ENCODE measurements at places on chromosomes 2 and 18.

GRCh38 chr2:214481204-214481603, 70.3 kb downstream of the VWC2L start:
- no peak for DNase-seq

DNA sequence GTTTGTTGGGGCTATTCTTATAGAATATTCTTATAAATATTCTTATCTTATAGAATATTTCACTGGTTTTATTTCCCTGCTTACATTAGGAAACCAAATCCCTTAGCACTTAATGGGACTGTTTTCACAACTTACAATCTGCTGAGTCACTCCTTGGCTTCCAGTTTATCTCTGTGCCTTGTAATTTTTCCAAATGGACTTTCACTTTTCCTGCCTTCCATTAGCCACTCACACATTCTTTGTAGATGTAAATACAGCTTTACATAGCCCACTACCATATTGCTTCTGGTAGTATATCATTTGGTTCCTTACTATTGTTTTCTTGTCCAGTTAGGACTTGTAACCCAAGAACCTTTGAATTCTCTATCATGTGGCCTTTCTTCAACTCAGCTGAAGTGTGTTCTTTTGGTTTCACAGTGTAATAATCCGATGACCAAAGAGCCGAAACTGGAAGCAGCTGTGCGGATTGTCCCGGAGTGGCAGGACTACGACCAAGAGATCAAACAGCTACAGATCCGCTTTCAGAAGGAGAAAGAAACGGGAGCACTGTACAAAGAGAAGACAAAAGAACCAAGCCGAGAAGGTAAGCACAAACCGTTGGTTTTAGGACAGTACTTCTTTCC, 96.1 kb downstream of the UGGT1 start:
- DNase-seq, result peak; percentile 16

DNA sequence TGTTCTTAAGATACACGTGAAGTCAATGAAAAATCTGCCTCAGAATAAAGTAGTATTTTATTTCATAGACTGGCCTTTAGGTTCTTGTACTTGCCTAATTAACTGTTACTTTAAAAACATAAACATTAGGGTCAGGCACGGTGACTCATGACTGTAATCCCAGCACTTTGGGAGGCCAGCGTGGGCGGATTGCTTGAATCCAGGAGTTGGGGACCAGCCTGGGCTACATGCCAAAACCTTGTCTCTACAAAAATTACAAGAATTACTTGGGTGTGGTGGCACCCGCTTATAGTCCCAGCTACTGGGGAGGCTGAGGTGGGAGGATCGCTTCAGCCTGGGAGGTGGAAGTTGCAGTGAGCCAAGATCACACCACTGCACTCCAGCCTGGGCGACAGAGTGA, 16.0 kb upstream of the SNORC start:
- DNase-seq, result peak; percentile 66

DNA sequence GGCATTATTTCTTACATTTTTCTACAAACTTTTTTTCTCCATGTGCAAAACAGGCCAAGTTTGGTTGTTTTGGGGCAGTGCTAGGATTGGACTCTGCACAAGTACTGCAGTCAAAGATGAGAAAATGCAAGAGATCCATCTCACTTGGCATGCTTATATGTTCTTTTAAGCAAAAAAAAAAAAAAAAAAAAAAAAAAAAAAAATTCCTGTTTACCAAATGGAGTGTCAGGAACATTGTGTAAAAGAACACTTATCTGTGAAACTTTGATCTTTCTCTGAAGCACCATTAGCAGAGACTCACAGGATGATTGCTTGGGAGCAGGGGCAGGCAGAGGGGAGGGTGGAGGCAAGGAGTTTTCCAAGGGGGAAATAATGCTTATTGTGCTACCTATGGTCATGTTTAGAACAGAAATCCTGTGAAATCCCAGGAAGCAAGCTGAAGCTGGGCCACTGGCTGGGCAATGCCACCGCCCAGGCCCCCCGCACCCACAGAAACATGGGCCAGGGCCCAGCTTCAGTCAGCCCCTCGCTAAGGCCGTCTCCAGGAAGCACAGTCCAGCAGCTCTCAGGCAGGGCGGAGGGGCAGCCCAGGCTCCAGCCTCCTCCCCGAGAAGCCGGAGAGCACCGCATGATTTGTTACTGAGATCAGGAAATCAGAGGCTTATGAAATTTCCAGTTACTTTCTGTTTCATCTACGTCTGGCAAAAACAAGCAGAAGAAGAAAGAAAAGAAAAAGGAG, 229.4 kb downstream of the ZNF516 start:
- DNase-seq, result no peak

DNA sequence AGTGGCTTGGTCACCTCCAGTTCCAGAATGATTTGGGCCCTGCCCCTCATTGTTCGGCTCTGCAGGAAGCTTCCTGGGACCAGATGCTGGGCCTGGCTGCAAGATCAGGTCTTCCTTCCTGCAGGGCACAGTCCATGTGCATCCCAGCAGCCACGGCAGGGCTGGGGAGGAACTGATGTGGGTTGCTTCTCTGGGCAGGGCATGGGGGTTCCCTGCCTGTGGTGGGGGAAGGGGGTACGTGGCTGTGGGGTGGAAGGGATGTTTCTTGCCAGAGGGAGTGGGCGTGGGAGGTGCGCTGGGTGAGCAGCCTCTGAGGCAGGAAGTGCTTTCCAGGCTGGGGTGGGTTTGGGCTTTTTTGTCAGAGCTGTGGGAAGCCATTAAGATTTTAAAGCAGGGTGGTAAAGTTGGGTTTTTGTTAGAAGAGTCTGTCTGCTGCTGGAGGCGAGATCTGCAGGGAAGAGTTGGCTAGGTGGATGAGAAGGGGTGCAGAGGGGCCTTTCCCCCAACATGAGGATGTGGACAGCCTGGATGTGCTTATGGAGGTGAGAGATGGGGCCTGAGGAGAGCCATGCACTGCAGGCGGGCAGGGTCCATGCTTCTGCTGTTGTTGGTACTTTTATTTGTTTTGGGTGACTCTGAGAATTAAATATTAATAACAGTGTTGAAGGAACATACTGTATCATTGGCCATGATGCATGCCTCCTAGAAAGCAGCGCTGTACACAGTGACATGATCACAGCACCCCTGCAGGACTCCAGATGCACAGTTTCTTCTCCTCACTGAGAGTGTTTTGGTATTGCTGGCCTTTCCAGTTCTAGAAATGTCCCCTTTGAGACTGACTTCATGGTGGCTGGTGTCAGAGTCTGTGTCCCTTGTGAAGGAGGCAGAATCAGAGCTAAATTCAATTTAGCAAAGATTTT, 45.3 kb downstream of the DGKD start:
- DNase-seq, result no peak

DNA sequence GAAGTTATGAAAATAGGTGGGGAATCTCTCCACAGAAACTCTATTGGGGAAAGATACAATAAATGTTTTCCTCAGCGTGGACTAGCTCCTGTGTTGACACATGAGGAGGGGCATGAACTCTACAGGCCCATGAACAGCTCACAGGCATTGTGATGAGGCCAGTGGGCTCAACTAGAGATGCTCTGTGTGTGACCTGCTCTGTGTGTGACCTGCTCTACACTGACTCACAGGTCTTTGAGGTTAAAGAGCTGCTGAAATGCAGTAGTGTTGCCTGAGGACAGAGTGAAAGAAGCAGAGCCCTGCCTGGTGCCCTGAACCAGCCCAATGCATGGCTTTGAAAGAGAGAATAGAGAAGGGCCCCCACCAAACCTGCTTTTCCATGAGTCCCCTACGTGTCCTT, 117.6 kb downstream of the MCFD2 start:
- DNase-seq, result no peak

DNA sequence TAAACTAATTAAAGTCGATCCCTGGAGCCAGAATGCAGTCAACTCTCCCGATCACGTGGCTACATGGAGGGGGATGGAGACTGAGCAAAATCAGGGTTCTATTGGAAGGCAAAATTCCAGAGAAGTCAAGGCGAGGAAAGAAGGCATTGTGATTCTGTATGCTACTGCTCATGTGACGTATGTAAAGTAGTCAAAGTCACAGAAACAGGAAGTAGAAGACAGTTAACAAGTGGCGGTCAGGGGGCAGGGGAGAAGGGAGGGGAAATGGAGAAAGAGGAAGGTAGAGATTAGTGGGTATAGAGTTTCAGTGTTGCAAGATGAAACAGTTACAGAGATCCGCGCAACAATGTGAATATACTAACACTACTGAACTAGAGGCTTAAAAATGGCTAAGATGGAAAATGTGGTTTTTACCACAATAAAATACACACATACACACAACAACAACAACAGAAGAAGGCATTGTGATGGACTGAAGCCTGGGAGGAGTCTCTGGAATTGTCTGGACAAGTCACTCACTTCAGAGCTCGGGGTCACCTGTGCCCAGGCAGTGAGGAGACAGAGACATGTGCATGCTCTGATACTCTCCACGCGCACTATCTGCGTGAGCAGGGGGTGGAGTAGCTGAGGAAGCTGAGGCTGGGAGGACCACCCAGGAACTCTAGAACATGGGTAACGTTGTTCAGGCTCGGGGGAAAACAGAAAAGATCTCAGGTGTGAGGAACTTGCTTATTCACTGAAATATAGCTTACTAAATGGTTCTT, 89.9 kb upstream of the CDCA7 start:
- DNase-seq, result no peak

- DNase-seq, result no peak
Measured at GRCh38 chr2:65232636-65233035, 5.0 kb downstream of the ACTR2 start.

- DNase-seq, result peak; percentile 16
Measured at GRCh38 chr18:58046794-58047555, 2.9 kb downstream of the NEDD4L start.

DNA sequence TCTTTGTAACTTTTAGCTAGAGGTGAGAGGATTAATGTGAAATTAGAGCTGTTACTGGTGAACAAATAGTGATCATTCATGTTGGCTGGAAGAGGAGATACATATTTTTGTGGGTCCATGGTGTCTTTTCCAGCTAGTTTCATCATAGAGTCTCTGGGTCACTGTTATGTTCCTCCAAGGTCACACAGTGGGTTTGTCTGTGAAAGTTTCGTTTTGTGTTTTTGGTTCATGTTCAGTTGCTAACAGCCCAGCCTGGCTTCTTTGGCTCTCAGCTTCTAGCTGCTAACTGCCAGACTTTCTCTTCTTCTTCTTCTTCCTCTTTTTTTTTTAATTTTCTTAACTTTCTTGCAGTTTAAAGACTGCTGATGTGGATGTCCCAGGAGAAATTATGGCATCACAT, 480.0 kb upstream of the SYT4 start:
- no peak for DNase-seq

DNA sequence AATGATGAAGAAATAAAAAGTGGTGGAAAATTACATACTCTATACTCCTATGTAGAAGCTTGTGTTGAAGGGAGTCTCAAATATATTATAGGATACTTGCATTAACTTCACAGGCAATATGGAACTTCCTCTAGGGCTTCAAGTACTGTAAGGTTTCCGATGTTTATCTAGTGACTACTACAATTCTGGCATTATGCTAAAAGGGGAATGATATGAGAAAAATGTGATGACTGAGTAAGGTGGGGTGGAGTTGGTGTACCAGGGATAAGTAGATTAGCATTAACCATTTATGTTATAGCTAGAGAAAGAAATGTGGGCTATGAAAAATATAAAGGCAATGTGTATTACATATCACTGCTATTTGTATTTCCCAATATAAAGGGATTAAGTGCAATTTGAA, 229.5 kb downstream of the DCC start:
- no peak for DNase-seq

- DNase-seq, result peak; percentile 50
Measured at GRCh38 chr2:151289972-151290866, 751 bp upstream of the NMI start.

GRCh38 chr2:119435081-119435952, 3.7 kb downstream of the TMEM37 start:
- DNase-seq, result no peak

DNA sequence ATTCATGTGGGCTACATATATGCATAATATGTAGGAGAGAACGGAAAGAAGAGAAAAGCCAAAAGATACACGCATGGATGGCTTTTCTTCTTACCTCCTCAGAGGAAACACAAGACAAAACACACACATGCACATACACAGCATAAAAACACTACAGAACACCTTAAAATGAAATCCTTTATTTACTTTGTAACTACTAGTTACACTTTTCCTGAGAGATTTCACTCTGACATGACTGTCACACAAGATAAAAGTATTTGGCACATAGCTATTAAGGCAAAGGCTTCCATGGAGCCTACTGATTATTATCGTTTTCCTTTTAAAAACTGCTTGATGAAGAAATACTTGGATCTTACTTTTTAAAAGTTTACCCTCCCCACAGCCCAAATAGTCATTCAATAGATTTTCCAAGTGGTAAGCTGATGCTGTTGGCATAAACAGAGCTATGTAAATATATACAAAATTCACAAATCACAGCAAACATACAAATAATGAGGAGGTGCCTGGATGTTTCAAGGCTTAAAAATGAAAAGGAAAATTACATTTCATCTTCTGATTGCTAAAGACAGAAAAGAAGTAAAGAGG, 8.6 kb downstream of the ZEB2 start:
- DNase-seq, result no peak

GRCh38 chr2:33213244-33213643, 263.2 kb upstream of the RASGRP3 start:
- DNase-seq, result no peak

DNA sequence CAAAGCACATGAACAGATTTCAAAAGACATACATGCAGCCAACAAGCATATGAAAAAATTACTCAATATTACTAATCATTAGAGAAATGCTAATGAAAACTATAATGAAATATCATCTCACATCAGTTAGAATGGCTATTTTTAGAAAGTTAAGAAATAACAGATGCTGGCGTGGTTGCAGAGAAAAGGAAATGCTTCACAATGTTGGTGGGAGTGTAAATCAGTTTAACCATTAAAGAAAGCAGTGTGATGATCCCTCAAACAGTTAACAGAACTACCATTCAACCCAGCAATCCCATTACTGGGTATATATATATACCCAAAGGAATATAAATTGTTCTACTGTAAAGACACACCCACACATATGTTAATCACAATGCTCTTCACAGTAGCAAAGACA, 117.7 kb upstream of the SETBP1 start:
- no peak for DNase-seq

GRCh38 chr2:195038153-195038552, 618.9 kb upstream of the SLC39A10 start:
- no peak for DNase-seq

DNA sequence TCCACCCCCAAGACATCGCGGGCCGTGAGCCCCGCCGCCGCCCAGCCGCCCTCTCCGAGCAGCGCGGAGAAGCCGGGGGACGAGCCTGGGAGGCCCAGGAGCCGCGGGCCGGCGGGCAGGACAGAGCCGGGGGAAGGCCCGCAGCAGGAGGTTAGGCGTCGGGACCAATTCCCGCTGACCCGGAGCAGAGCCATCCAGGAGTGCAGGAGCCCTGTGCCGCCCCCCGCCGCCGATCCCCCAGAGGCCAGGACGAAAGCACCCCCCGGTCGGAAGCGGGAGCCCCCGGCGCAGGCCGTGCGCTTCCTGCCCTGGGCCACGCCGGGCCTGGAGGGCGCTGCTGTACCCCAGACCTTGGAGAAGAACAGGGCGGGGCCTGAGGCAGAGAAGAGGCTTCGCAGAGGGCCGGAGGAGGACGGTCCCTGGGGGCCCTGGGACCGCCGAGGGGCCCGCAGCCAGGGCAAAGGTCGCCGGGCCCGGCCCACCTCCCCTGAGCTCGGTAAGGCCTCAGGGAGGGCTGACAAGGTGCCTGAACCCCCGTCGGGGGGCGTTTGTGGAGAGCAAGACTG, 14.2 kb downstream of the SPEG start:
- no peak for DNase-seq

GRCh38 chr2:15726321-15727057, 134.8 kb downstream of the DDX1 start:
- DNase-seq, result no peak
